Effector CD4-positive, alpha-beta T cell (primary cell): ENCODE measurements at places on chromosomes 6 and 20.

DNA sequence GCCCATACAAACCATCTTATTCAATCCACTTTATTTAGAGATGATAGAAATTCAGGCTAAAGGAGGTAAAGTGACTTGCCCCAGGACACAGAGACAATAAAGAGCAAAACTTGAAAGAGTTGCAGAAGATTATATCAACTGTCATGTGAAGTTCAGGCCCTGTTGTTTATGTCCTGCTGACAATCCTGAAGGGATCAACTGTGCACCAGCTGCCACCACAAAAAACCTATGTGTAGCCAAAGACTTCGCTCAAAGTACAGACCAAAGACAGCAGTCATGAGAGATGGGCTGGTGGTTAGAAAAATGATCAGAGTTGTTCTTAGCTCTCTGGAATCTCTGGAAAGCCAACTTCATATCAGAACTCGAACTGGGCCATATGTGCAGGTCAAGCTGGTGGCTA is 16.0 kb upstream of the CITED2 start:
- DNase-seq: no peak

- DNase-seq: peak; percentile 14
These were observed 938 bp downstream of the WRNIP1 start for GRCh38 chr6:2765896-2766766.

DNA sequence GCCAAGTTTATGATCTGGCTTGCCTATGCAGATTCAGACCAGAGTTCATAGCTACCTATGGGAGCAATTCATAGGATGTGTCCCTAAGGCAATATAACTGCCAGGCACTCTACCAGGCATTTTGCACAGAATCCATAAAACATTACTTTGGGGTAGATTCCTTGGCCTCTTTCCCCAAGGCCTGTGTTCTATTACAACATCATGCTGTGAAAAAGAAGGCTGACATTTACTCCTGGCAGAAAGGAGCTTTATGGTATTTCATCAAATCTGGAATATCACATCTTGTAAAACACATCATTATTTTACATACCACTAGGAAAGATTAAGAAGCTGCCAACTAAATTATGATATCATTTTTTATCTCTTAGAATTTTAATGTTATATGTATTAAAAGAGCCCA is 287.0 kb upstream of the MARCKS start:
- DNase-seq: no peak

DNA sequence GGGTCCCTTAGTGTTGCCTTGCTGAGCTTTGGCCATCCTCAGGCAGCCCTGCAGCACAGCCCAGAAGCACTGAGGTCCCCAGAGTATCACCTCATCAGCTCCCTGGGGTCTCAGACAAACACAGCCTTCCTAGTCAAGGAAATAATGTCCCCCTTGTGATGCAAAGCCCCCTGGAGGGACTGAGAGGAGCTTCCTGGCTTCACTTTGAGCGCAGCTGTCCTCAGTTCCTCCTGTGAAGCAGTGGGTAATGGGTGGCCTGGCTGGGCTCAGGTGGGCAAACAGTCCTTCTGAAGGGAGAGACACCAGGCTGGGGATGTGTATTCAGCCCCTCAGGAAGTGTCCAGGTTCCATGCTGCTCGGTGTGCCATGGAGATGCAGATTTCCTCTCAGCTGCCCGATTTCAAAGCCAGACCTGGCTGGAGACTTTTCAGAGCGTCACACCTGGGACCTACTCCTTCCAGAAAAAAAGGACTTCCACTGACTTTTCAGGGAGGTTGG is 79.2 kb upstream of the FOXA2 start:
- no peak for DNase-seq

GRCh38 chr6:25946631-25947030 is 16.0 kb upstream of the TRIM38 start:
- DNase-seq: no peak

DNA sequence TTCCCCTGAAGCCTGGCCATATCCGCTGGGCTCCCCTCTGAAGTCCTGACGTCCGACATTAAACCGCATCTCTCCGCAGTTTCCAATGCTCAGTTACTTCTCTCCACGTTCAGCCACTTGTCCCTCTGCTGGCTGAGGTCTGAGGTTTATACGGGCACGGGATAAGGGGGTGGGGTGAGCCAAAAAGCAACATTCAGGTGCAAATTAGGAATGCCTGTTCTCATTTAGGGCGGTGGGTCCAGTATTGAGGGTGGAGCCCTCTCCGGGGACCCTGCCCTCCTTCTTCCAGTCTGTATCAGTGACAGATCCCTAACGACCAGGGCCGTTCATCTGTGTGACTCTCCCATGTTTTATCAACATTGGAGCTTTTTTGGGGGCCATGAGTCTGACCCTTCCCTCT is 1454.4 kb downstream of the HACE1 start:
- DNase-seq: no peak
